Astrocyte of the spinal cord (primary cell): ENCODE measurements at places on chromosomes 5 and 9.

DNA sequence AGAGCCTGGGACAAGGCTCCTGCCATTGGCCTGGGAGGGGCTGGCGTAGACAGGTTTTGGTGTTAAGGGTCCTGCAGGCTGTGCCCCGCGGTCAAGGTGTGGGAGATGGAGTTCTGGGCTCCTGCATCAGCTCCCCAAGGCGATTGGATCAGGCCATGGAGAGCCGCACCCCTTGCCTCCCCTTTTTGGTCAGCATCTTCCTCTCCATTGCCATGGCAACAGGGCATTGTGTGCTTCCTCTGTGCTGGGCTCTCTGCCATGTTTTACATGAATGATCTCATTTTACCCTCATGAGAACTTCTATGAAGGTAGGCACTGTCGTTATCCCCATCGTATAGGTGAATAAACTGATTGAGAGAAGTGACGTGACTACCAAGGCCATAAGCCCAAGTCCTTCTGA, 344.3 kb upstream of the CLINT1 start:
- no peak for DNase-seq

DNA sequence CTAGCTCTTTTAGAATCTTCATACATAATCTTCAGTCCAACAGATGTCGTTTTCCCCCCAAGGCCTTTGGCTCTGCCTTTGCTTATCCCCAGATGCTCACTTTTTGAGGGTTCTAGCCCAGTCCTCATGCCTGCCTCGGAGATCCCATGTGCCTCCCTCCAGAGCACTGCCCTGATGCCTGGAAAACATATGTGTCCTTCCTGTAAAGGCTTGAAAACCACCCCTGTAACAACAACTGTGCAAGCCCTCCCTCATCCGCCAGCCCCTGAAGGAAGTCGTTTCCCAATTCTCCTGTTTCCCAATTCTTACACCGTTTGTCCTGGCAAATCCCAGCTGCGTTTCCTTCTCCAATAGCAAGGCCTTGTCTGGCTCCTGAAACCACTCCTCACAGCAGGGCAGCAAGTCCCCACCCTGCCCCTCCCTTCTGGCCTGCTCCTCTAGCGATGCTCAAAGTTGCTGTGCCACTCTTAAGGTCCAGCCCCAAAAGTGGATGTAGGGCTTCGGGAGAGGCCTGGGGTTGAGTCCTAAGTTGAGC, 52.2 kb downstream of the SLC36A1 start:
- DNase-seq, result no peak

DNA sequence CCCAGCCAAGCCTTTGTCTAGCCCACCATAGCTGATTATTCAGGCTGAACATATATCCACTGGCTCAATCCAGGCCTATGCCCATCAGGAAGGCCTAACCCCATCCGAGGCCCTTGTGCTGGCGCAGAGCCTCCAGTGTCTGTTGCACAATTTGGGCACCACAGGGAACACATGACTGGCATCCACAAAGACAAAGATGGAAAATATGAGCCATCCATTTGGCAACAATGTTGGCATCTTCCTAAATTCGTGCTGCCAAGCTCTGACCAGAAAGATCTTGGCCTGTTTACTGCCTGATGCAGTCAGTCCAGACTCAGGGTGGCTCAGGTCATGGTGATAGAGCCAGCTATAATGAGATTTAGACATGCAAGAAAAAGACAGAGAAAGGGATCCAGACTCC, 233.8 kb downstream of the PIK3R1 start:
- DNase-seq, result no peak

DNA sequence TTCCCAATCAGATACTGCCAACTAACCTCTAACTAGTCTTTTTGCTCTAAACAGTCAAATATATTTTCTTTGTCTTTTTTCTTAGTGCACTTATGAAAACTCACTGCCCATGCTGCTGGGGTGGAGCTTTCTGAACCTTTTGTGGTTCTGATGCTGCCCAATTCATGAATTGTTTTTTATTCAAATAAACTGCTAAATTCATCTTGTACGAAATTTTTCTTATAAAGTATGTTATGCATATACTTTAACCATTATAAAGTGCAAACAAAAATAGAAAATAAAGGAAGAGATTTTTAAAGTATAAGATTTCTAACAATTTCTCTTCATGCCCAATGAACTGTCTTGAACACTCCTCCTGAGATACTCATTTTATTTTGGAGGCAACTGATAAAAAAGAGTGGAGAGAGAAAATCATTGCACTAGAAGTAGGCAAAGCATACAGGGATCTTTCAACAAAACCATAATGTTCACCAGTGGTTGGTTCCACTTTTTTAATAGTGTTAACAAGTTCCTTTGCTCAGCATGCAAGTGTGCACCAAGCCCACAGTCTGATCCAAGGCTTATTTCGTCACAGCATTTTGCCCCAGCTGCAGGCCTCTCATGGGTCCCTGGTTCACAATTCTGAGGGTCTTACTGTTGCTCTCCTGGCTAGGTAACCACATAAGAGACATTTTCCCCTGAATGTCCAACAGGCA, 6.2 kb upstream of the FYB1 start:
- DNase-seq, result no peak

GRCh38 chr5:75405296-75405695, 68.3 kb downstream of the HMGCR start:
- DNase-seq, result no peak
